ENCODE measurements at places on chromosomes 3 and 15.

GRCh38 chr15:96230526-96231181 is 99.8 kb upstream of the NR2F2 start:
- DNase-seq: no peak

GRCh38 chr3:43970351-43970750 is 271.3 kb upstream of the TOPAZ1 start:
- DNase-seq: no peak

DNA sequence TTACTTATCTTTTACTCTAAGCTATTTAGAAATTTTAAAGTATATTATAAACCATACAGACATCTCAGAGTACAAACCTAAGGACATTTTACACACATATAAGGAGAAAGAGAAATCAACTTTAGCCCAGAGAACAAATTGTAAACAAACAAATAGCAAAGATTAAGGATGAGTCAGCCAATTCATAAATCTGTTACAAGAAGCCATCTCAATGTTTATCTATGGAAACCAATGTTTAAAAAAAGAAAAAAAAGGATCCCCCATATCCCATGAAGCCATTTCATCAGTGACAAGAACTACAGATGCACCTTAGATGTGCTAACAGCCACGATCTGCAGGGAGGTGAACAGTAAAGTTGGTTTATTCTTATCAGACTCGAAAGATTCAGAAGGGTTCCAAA is 437.1 kb downstream of the SHQ1 start:
- DNase-seq: no peak

DNA sequence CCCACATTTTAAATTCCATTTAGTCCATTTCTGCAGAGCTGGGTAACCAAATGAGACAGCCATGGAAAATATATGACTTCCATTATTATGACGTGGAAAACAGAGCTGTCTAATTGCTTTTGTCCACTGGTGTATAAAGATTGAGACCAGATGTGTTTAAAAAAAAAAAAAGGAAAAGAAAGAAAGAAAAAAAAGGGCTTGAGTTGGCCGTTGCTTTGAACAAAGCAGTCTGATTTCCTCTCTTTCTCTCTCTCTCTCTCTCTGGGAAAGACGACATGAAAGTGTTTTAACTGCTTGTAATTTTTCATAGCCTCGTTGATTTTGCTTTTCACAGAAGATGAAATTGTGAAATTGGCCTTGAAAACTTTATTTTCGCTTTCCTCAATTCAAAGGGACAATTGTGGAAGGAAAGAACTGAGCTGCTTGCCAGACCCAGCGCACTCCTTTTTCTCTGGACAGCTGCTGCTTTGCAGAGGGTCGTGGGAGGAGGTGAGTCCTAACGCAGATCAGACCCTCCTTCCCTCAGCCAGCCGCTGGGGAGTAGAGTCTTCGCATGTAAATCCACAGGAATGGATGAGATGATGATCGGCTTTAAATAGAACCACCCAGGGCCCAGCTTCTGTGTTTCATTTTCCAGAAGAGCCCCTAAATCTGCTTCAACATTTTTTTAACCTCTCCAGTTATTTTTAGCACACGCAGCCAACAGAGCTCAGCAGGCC is 42.8 kb upstream of the UBE2E1 start:
- no peak for DNase-seq
